CD4-positive, alpha-beta T cell treated with Interleukin-10 for 1 hour (primary cell): ENCODE measurements at places on chromosomes 5 and 9.

DNA sequence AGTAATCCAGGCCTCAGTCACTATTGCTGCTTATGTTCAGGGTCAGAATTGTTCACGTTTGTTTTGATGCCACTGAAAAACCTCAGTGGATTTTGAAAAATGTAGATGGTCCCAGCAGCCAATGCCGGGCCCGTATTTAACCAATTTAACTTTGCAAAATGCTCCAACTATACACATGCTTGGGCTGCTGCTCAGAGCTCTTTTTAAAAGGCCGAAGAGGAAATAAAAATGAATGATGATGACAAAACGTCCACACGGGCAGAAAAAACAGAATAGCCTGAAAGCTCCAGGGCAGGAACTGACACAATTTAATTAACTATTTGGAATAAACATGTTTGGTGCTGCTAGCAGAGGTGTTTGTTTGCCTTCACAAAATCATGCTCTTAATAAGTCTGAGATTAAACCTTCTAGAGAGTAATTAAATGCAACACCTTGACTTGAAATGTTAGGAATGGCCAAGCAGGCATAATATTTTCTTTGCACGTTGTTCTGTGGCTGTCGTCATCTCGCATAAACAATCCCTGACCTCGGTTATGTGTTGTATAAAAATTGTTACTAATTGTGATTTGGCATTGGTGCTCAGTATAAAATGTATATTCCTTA, 152.7 kb downstream of the SLIT3 start:
- DNase-seq, result no peak

- no peak for DNase-seq
These were observed 2.1 kb downstream of the ITGA1 start for GRCh38 chr5:52789851-52790250.

DNA sequence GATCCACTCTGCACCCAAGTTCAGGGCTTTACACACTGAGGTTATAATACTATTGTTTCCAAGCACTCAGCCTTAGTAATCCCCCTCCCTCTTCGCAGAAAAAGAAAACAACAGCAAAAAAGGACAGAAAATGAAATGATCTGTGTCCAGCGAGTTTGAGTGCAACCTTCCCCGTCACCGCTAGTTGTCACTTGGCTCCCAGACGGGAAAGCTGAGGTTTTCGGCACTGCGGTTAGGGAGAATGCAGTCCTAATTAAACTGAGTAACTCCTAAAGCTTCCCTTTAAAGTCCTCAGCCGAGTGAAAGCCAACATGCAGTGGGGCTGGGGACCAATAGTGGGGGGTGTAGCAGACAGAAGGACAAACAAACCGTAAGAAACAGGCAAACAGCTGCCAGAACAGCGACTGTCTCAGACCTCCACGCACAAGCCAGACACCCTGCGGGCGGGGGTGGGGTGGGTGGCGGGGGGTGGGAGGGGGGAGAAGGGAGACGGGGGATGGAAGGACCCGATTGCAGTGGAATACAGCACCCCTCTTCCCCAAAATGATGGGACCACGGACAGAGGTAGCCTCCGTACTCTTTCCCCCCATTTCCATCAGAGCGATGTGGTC, 680 bp downstream of the GLRA1 start:
- no peak for DNase-seq

GRCh38 chr9:91423785-91424402, at the start of gene NFIL3:
Gene NFIL3 (minus strand): TSS chr9:91423832. CDS start chr9:91410734, 13,098 bp downstream.
- DNase-seq, result peak; percentile 77

- no peak for DNase-seq
These were observed 180.3 kb upstream of the WWC1 start for GRCh38 chr5:168110870-168111832.

DNA sequence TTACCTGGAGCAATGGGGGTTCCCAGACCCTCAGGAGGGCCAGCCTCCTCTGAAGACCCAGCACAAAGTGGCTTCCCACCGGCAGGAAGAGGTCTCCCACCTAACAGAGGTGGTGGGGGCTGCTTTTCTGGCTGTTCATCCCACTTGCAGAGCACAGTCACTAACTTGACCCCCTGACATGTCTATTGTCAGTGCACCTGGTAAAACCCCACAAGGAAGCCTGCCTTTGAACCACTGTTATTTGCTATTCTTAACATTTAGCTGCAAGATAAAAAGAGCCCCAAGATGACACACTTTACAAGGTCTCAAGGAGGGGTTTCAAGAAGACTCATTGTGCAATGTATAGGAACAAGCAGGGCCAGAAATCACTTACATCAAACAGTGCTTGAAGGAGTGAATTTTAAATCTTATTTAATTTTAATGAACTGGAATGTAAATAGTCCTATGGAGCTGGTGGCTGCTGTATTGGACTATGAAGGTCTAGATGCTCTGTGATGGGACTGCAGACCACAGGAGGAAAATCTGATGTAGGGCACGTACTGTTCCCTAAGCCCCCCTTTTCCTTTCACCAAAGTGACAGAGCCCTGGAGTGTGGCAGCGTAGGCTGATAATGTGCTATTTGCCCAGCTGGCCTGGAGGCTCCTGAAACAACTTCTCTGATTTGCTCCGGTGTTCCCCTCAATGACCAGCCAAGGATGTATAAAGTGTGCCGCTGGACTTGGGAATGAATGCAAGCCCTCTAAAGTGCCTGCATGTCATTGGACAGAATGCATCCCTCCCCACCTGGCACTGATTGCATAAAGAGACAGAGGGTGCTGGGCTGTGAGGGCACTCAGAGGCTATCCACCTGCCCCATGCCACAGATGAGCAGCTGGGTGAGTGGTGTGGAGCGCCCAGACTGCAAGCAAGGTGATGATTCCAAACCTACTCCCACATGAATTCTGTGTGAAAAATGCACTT, 80.2 kb downstream of the PTPN3 start:
- DNase-seq, result no peak

GRCh38 chr5:146940295-146940694, 61.7 kb upstream of the PPP2R2B start:
- DNase-seq, result no peak

DNA sequence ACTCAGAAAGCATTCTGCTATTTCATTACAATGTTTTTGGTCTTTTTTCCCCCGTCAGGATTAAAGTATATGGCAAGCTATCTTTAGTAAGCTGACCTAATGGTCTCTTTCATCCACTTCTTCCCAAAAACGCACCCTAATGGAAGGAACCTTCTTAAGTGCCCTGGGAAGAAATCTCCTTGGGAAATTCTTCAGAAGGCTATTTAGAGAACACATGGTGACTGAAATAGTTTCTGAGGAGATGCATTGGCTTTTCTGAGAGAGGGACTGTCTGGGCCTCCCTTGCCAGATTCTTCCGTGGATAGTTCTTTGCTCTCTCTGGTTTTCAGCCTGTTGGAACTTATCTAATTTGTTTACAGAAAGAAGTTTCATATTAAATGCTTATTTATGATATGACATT, 524.1 kb upstream of the MEF2C start:
- DNase-seq, result no peak

GRCh38 chr5:107592515-107592914, 78.2 kb downstream of the EFNA5 start:
- no peak for DNase-seq
